NCI-H2227 treated with DMSO at 0.1 percent for 48 hours (cell line): ENCODE measurements at places on chromosomes 1 and 21.

DNA sequence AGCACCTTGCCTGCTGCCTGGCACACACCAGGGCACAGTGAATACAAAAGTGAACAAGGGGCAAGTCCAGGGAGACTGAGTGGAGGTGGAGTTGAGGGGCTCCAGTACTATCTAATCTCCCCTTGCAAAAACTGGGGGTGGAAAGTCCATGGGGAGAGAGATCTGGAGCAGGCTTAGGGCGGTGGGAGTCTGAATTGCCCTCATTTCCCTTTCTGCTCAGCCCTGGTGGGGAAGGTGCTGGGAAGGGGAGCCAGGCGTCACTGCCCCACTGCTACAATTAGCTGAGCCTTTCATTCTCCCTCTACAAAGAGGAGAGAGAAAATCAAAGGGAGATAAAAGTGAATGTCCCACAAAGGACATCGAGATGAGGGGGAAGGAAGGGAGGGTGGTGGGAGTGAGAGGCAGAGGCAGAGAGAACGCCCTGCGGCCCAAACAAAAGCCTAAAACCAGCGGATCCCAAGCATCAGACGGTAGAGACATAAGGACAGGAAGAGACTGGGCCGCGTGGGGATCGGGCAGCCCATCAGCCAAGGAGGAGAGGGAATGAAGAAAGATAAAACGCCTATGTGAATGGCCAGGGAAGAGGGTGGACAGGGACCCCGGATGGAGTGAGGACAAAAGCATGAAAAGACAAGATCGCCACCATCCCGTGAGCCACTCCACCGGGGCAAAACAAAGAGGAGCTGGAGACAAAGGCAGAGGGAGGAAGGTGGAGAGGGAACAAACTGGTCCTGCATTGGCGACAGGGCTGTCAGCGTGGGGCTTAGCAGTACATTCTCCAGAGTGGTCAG is 46.8 kb upstream of the SOX13 start:
- no peak for DNase-seq

GRCh38 chr1:202944438-202944921 is 13.6 kb downstream of the ADIPOR1 start:
- no peak for DNase-seq

DNA sequence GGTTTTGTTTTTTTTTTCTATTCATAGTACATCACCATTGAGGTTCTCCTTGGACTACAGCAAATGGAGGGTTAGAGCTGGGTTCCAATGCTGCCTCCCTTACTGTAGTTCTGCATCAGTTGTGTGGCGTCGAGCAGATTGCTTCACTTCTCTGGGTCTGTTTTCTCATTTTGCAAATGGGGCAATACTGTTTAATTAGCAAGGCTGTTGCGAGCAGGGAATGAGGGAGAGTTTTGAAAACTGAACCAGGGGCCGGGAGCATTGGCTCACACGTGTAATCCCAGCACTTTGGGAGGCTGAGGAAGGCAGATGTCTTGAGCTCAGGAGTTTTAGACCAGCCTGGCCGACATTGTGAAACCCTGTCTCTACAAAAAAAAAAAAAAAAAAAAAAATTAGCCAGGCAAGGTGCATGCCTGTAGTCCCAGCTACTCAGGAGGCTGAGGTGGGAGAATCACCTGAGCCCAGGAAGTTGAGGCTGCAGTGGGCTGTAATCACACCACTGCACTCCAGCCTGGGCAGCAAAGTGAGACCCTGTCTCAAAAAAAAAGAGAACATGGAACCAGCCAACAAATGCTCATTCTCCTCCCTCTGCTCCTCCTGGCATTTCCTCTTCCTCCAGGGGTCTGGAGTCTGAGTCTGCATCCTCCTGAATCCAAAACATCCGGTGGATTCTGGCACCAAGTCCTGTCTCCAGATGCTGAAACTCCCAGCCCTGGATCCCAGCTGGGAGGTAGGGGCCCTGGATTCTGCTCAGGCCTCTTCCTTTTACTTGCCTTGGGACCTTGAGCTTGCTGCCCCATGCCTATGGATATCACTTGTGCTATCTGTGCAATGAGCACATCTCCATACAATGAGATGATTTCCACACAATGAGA is 3.7 kb upstream of the PLOD1 start:
- no peak for DNase-seq

DNA sequence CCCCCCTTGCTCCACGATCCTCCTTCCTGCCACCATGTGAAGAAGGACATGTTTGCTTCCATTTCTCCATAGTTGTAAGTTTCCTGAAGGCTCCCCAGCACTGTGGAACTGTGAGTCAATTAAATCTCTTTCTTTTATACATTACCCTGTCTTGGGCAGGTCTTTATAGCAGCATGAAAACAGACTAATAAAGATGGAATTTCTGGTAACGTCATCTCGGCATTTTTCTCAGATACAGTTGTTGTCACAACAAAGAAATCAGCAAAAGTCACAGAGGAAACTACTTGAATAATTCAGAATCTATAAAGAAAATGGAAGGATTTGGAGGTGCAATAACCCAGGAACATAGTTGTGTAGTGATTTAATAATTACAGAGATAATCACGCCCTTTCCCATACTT is 4.4 kb downstream of the APCS start:
- no peak for DNase-seq

GRCh38 chr1:47574451-47575165 is 136.8 kb downstream of the FOXD2 start:
- DNase-seq = no peak

GRCh38 chr1:164163289-164163849 is 395.6 kb upstream of the PBX1 start:
- DNase-seq = no peak

DNA sequence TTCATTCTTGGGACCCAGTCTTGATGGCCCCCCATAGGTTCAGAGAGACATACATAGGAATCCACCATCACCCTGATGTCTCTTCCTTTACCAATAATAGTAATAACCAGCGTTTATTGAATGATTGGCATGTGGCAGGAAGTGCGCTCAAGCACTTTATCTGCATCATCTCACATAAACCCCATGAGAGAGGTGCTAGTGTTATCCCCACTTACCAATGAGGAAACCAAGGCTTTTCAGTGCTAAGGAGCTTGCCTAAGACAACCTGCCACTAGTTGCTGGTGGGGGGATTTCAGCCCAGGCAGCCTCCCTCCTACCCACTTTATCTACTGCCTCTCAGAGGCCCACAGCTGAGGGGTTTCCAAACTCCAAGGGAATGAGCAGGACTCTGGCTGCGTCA is 7.7 kb downstream of the LGR6 start:
- DNase-seq = no peak

GRCh38 chr1:83796409-83796808 is 202.5 kb downstream of the TTLL7 start:
- no peak for DNase-seq

DNA sequence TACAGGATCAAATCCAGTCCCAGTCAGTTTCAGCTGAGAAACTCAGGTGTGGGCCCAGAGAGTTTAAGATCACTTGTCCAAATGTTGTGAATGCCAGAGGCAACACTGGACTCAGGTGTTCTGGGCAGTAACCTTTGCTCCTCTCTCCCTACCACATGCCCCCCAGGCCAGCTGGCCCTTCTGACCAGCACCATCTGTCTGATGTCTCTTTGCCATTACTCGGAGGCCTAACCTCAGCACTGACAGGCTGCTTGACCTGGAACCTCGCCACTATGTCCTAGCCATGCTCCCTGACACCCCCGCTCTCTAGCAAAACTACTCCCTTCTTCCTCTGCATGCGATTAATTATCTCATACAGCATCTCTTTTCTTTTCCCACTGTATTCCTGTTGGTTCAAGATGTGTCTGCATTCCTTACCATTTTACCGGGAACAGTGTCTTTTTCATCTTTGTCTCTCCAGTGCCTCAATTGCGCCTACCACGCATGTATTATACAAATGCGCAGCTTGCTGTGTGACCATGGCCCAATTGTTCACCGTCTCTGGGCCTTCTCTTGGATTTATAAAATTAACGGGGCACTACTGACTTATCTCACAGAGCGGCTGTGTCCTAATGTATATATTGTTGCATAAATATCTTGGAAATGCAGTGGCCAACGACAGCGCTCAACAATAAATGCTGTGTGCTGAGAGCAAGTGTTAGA is 159.5 kb upstream of the IRF2BP2 start:
- DNase-seq = no peak

DNA sequence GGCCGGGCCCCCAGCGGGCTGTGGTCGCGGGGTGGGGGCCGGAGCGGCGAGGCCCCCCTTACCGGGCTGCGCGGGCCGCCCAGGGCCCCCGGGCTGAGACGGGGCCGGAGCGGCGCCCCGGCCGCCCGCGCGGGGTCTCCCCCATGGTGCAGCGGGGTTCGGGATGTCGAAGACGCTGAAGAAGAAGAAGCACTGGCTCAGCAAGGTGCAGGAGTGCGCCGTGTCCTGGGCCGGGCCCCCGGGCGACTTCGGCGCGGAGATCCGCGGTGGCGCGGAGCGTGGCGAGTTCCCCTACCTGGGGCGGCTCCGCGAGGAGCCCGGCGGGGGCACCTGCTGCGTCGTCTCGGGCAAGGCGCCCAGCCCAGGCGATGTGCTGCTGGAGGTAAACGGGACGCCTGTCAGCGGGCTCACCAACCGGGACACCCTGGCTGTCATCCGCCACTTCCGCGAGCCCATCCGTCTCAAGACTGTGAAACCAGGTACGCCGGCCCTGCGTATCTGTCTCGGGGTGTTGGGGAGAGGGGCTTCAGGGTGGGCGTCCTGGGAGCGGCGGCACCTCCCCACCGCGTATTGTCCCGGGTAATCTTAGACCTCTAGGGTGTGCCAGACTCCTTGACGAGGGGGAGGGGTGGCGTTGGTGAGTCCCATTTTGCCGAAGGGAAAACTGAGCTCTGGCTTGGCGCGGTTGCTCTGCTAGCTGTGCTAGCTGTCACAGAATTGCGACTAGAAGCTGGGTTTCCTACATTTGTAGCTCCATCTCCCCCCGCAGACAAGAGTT is 745 bp downstream of the MAGI3 start:
- DNase-seq = no peak

- no peak for DNase-seq
These were observed 8.9 kb downstream of the COQ8A start for GRCh38 chr1:226948996-226949395.

DNA sequence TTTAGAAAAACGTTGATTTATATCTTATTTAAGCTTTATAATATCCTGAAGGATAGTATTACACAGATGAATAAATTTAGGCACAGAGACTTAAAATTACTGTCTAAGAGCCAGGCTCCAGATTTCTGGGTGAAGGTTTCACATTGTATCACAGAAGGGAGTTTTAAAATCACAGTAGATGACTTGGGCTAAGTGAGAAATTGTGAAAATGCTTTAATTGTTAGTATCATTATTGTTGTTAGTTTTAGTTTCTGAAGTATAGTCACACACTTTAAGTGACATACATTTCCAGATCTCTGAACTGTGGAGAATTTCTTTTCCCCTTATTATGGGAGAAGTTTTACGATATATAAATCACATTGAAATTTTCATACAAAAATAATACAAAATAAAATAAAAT is 83.5 kb downstream of the NDUFS5 start:
- DNase-seq = no peak

DNA sequence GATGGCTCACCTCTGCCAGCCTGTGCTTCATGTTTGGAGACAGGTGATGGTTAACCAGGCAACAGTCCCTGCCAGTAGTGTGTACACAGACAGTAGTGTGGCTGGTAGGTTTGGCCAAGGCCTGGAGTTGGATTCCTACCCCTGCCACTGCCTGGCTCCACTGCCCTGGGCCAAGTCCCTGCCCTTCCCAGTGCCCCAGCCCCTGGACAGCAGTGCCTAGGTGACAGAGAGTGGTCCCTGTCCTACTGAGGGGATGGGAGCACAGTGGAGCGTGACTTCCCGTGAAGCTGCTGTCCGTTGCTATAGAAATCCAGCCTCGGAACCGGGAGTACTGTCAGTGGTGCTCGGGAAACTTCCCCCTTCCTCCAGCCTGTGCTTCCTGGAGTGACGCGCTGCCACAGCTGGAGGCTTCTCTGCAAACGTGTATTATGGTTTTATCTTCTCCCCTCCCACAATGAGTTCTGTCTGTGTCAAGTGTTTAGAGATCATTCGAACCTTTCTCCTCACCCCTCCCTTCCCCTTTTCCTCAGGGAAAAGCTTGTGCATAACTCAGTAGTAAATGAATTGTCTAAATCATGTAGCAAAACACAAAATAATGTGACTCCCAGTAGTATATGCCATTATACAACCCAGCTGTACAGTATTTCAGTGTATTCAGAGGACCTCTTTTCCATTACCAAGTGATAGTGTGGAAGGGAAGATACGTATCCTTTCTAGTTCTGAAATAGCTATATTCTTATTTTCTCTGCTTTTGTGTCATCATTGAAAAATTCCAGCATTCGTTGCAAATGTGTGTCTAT is 73.4 kb downstream of the GALNT2 start:
- DNase-seq = no peak

DNA sequence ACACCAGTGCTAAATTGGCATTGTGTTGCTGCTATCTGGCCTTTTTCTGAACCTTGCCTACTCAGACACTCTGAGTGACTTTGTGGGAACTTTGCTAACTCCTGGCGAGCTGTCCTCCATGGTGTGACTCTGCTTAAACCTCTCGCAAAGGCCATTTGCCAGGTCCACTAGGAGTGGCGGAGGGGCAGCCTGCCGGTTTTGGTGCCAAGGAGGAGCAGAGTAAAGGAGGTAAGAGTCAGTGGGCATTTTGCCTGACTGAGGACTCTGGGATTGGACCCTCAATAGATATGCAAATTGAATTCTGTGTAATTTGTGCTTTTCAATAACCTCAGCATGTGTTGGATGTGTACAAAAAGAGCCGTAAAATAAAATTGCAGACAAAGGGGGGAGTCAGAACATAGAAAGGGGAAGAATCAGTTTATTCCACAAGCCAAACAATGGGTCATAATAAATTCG is 386.6 kb upstream of the NFIA start:
- no peak for DNase-seq

DNA sequence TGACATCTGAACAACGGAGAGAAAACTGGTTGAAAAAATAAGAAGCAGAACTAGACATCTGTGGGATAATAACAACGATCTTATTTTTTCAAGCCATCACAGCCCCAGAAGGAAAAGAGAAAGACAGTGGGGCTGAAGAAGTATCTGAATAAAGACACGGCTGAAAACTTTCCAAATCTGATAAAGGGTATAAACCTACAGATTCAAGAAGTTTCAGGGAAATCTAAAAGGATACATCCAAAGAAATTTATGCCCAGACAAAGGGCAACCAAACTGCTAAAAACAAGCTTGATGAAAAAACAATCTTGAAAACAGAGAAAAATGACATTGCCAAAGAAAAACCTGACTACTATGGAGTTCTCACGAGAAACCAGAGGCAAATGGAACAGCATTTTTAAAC is 40.4 kb downstream of the TARBP1 start:
- DNase-seq = no peak

DNA sequence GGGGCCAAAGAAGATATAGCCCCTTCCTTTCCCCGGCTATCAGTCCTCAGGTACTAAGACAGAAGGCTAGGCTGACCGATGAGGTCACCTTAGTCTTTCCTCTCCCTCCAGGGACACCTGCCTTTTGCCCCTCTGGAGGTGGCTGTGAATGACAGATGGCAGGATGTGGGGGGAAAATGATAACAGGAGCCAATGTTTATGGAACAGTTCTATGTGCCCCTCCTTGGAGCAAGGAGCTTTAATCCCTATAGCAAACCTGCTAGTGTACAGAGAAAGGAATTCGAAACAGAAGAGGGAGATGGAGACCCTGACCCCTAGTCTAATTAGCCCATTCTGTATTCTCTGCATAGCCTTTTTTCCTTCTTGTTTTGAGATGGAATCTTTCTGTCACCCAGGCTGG is 28.1 kb downstream of the SERINC2 start:
- no peak for DNase-seq
